Stimulated activated naive B cell treated with anti-CD40 and anti-IgM and Interleukin-4, amounts not matched to agents 10 μg/mL and 1 μg/mL and 100 μg/mL, for 72 hours (primary cell): ENCODE measurements at places on chromosomes 11 and 22.

GRCh38 chr11:8082391-8083087 lies 1.5 kb downstream of the TUB start:
- DNase-seq: no peak

GRCh38 chr11:6203327-6203726 lies 2.0 kb upstream of the C11orf42 start:
- DNase-seq: no peak

DNA sequence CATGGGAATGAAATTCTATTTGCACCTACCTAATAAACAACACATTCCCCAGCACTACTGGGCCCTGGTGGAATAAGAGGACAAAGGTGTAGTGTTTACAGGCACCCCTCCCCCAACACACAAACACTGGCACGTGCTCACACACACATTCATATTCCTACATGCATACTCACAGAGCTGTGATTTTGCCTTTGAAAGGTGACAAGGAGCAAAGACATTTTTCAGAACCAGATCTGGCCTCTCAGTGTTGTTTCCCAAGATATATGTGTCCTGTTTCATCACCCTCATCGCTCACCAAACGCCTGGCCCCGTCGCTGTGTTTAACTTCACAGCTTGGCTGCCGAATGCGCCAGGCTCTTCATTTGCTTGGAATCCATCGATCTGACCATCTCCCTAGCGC lies 292.6 kb downstream of the NTM start:
- no peak for DNase-seq

DNA sequence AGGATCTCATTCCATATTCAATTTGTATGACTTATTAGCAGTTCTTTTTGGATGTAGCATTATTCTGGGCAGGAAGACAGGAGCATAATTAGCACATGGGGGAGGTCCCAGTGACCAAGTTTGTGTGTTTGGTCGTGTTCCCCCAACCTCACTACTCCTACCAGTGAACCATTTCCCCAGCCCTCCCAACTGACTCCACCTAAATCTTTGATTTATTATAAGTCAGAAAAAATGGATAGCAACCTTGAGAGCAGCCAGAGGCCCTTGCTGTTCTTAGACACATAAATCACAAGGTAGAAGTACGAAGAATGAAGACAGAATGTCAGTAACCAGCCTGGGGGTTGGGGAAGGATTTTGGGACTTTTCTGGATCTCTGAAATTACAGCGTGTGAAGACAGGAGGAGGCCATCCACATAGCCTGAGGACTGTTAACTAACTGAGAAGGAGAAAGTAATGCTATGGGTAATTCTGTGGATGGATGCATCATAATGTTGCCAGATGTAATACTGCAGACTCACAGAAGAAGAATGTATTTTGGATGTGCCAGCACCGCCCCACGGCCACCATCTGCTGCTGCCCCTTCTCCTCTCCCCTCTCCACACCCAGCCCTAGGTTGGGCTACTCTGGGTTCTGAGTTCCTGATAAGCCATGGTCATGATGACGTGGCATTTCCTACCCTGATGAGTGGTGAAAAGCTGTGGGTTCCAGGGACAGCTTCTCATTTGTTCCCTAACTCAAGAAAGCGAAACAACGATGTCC lies 124.3 kb upstream of the TTC12 start:
- no peak for DNase-seq

GRCh38 chr11:93320230-93320629 lies 10.3 kb upstream of the DEUP1 start:
- DNase-seq: no peak

- no peak for DNase-seq
Measured at GRCh38 chr22:30810105-30810504, 115.4 kb downstream of the OSBP2 start.

- no peak for DNase-seq
Measured at GRCh38 chr22:27597703-27598444, 203.7 kb downstream of the MN1 start.

- no peak for DNase-seq
Measured at GRCh38 chr22:41308544-41308947, 7.2 kb downstream of the ZC3H7B start.

DNA sequence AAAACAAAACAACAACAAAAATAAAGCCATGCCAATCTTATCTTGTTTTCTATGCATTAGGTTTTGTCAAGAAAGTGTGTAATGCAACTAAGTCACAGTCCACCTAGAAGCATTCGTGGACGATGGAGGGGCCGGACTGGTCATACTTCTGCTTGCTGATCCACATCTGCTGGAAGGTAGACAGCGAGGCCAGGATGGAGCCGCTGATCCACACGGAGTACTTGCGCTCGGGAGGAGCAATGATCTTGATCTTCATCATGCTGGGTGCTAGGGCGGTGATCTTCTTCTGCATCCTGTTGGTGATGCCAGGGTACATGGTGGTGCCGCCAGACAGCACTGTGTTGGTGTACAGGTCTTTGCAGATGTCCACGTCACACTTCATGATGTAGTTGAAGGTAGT lies 18.3 kb upstream of the EP300 start:
- no peak for DNase-seq

DNA sequence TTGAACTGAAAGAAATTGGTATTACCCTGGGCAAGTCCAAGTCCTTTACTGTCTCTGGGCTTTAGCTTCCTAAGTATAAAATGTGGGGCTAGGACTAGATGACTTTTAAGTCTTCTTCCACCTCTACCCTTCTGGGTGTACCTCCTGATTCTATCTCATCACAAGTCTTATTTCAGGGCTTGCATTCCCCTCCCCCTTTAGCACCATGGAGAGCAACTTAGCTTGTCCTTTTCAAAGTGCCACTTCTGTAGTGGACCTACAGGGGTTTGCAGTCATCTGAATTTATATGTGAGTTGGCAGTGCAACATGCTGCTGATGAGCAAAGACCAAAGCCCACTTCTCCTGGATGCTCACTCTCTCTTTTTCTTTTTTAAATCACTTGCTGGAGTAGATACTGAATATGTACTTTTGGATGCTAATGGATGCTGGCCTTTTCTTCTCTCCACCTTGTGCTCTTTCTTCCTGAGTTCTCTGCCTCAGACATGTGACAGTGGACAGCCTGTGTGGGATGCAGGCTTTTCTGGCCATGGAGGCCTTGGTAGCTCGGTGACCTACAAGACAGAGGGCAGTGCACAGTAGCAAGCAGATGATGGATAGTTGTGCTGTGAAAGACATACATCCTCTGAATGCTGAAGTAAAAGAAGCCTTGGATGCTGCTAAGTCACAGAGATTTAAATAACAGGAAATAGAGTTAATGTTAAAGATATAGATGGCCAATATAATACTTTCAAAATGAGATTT lies 185.0 kb downstream of the NELL1 start:
- DNase-seq: no peak

DNA sequence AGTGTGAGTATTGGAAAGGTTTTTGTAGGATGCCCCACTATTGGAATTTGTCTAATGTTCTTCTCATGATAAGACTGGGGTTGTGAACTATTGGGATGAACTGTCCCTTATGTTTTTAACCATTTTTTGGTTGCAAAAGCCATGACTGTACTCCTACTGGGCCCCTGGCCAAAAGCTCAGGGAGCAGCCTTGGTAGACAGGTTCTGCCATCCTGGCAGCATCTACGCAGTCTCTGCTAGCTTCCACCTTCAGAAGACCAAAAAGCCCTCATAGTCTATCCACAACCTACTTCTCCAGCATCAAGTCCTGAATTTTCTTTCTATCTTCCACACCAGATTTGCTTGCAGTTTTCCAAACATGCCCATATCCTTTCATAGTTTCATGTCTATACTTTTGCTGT lies 211.8 kb downstream of the TENM4 start:
- DNase-seq: no peak

DNA sequence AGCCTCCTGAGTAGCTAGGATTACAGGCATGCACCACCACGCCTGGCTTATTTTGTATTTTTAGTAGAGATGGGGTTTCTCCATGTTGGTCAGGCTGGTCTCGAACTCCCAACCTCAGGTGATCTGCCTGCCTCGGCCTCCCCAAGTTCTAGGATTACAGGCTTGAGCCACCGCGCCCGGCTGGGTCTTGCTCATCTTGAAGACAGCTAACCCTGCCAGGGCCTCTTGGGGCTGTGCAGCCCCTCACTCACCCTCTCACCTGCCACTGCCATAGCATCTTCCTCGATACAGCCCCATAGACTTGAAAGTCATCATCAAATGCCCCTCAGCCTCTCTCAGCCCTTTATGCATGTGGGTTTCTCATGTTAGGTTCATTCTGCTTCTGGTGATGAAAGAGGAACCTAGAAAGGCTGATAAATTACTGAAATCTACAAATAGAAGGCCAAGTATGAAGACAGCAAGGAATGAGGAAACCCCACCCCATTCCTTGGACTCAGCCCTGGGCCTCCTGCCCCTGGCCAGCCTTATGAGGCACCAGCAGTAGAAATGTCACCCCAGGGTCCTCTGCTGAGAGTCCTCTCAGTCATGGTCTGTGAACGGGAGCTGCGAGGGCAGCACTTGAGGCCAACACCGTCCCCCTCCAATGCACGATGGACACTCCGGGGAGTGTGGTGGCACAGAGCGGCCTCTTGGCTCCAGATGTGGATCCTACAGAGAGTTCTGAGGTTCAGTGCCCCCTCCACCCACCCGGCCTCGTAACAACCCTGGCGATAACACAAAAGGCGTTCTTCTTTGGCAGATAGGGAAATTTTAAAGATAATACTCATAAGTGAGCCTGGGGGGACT lies 24.8 kb downstream of the SCGB1A1 start:
- peak; percentile 3 for DNase-seq

- no peak for DNase-seq
Measured at GRCh38 chr11:92865352-92865751, 104.1 kb upstream of the MTNR1B start.

DNA sequence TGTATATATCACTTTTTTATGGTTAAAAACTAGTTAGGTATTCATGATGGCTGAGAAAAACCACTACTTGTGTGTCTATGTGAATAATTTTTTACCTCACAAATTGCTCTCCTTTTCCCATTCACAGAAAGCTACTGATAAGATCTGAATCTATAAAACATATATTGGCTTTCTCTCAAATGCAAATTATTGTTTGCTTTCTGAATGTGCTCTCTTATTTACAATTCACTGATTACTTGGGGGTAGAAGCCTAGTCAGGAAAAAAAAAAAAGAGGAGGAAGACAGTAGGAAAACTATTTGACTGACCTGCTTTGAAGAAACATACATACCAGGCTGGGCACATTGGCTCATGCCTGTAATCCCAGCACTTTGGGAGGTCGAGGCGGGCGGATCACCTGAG lies 20.5 kb downstream of the PGM2L1 start:
- no peak for DNase-seq
